ENCODE measurements at places on chromosomes 11 and 22.

GRCh38 chr11:32713496-32713895 is 81.0 kb downstream of the CCDC73 start:
- no peak for ATAC-seq

- no peak for ATAC-seq
Observed at GRCh38 chr11:64608636-64609035, 17.6 kb downstream of the SLC22A12 start.

DNA sequence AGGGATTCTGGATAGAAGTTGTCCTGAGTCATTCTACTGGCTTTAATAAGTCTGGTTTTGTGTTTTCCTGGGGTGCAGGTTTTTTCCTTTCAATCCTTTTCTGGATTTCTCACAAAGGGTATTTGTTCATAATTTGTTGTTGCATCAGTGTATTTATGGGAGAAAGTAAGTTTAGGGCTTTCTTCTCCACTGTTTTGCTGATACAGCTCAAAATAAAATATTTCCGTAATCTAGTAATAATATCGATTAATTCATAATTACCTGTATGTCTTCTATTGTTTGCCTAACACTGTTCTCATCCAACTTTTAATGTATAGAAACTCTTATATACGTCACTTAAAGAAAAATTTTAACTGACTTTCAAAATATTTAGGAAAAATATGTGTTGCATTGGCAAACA is 728.2 kb downstream of the LUZP2 start:
- no peak for ATAC-seq

GRCh38 chr11:95563173-95563572 is 226.4 kb downstream of the FAM76B start:
- ATAC-seq: no peak

- ATAC-seq: no peak
Observed at GRCh38 chr22:49961601-49962011, 1.0 kb downstream of the PIM3 start.

DNA sequence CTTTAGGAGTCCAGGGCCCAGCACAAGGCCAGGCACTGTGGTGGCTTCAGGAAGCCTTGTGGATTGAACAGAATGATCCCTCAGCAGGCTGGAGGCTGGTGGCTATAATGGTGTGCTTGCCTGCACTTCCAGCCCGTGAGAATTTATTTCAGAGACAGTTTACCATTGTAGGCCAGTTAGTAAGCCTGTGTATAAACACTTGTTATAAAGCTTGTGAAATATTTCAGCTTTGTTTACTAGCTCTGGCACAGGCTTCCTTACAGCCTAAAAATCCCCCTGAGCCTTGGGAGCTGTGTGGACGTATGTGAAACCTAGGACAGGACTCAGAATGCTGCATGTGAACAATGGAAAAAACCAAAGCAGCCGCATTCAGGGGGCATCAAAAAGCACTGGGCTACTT is 26.6 kb upstream of the ACER3 start:
- ATAC-seq: no peak

GRCh38 chr11:128653801-128654231 is 40.1 kb upstream of the FLI1 start:
- no peak for ATAC-seq

DNA sequence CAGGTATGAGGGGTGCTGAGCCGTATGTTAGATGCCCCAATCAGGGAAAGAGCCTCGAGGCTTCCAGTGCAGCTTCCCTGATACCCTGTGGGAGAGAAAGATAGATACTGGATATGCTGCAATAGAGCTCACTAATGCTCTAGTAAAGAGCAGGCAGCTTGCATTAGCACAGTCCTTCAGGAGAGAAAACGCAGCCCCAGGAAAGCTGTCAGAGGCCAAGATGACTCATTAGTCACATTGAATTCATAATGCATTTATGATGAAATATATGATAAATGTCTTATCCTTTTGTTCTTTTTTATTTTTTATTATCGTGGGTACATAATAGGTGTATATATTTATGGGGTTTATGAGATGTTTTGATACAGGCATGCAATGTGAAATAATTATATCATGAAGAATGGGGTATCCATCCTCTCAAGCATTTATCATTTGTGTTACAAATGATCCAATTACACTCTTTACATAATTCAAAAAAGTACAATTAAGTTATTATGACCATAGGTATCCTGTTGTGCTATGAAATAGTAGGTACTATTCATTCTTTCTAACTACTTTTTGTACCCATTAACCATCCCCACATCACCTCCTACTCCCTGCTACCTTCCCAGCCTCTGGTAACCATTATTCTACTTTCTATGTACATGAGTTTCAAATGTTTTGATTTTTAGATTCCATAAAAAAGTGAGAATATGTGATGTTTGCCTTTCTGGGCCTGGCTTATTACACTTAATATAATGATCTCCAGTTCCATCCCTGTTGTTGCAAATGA is 94.5 kb upstream of the TOP3B start:
- no peak for ATAC-seq

DNA sequence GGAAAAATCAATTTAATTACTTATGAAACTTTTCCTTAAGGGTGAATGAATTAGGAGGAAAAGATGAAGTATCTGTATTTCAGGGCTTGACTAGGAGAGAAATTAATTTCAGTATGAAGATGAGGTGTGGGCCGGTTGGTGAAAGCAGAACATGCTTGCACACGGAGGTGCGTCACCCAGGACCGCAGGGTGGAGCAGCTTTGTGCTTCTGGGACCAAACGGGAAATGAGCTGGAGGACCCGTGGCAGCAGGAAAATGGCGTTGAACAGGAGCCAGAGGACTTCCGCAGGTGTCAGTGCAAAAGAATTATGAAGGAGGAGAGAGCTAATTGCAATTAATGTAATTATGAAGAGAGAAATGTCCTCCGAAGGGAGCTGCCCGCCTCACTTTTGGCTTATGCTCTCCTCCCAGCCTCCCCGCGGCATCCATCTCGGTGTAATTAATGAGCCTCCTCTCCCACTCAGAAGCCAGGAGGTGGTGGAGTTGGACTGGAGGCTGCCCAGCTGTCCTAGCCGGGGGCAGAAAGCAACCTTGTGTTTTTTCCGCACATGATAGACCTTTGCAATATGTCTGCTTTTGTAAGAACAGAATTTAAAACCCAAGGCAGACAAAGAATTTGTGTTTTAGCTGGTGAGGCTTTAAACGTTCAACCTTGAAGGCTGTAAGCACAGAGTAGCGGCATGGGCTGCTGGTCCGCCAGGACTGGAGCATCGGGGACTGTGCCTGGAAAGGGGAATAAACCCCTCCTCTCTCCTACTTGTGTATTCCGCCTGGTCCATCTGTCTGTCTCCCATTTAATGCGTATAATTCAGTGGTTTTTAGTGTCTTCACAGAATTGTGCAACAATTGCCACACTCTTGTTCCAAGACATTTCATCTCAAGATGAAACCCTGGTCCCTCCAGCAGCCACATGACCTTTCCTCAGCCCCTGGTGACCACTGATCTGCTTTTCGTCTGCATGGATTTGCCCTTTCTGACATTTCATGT is 180.6 kb downstream of the TBC1D22A start:
- ATAC-seq: no peak

DNA sequence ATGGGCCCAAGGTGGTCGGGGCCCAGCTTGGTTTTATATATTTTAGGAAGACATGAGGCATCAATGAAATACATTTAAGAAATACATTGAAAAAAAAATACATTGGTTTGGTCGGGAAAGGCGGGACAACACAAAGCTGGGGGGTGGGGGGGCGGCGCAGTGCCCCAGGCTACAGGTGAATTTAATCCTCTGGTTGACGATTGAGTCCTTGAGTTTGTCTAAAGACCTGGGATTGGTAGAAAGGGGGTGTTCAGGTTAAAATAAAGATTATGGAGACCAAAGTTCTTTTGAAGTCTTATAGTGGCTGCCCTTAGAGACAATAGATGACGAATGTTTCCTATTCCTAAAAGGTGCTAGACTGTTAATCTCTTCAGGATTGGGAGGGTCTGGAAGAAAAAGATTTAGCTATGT is 3.1 kb downstream of the IFITM1 start:
- no peak for ATAC-seq

GRCh38 chr22:41177622-41178424 is 27.3 kb upstream of the L3MBTL2 start:
- no peak for ATAC-seq

- ATAC-seq: no peak
Observed at GRCh38 chr22:39593931-39594285, 23.4 kb downstream of the CACNA1I start.

- no peak for ATAC-seq
Observed at GRCh38 chr11:110518809-110519514, 89.2 kb downstream of the FDX1 start.

Measured in stimulated activated memory B cell treated with anti-CD40 and anti-IgM and Interleukin-4, amounts not matched to agents 10 μg/mL and 1 μg/mL and 100 μg/mL, for 72 hours (primary cell).